ENCODE measurements at places on chromosomes 6 and 20. TPM values are rescaled to one million over a fixed set of nuclear protein-coding genes. Genes with fewer than 3 reads are reported as not detected.

GRCh38 chr6:28979679-28980078 is 25.4 kb downstream of the ZNF311 start:
- peaks cover 7% of the 10 kb centered on the region for H3K27me3 ChIP-seq
- no peak for DNase-seq
- peaks cover 12% of the 10 kb centered on the region for H3K4me1 ChIP-seq
- H3K4me3 ChIP-seq: no peak overlapping the region
- H3K27ac ChIP-seq: no peak overlapping the region

DNA sequence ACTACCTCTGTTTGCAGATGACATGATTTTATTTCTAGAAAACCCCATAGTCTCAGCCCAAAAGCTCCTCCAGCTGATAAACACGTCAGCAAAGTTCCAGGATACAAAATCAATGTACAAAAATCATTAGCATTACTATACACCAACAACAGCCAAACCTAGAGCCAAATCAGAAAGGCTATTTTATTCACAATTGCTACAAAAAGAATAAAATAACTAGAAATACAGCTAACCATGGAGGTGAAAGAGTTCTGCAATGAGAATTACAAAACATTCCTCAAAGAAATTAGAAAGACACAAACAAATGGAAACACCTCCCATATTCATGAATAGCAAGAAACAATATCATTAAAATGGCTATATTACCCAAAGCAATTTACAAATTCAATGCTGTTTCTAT is 65.6 kb upstream of the HTR1E start:
- no peak for DNase-seq
- H3K27ac ChIP-seq: no peak overlapping the region
- no peaks in the 10 kb centered on the region for H3K4me1 ChIP-seq
- H3K4me3 ChIP-seq: no peak overlapping the region
- H3K27me3 ChIP-seq: no peaks in the 10 kb centered on the region

The AKIRIN2 gene
- 13.0 TPM for total RNA-seq

GRCh38 chr6:154885214-154885613 is 109.9 kb upstream of the TIAM2 start:
- no peak overlapping the region for H3K4me3 ChIP-seq
- peaks cover 5% of the 10 kb centered on the region for H3K36me3 ChIP-seq
- no peaks in the 10 kb centered on the region for H3K27me3 ChIP-seq
- H3K4me1 ChIP-seq: peaks cover 13% of the 10 kb centered on the region
- no peak overlapping the region for H3K27ac ChIP-seq

The INSM1 gene
- 0.04 TPM for total RNA-seq

DNA sequence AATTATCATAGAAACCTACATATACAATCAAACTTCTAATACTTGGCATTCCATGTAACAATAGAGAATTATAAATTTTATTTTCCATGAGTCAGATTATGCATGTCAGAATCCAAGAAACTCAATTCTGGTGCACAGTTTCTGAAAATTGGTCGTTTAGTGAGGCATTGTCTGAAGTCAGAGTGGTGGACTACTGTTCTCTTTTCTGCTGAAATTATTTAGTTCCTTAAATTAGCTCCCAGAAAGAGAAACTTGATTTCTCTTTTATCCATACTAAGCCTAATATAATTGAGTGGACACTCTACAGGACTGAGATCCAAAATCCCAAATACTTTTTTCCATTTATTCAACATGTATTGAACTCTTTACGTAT is 265.5 kb downstream of the ALDH8A1 start:
- H3K4me1 ChIP-seq: no peaks in the 10 kb centered on the region
- no peak for DNase-seq
- no peaks in the 10 kb centered on the region for H3K27me3 ChIP-seq
- no peak overlapping the region for H3K4me3 ChIP-seq
- no peaks in the 10 kb centered on the region for H3K36me3 ChIP-seq

DNA sequence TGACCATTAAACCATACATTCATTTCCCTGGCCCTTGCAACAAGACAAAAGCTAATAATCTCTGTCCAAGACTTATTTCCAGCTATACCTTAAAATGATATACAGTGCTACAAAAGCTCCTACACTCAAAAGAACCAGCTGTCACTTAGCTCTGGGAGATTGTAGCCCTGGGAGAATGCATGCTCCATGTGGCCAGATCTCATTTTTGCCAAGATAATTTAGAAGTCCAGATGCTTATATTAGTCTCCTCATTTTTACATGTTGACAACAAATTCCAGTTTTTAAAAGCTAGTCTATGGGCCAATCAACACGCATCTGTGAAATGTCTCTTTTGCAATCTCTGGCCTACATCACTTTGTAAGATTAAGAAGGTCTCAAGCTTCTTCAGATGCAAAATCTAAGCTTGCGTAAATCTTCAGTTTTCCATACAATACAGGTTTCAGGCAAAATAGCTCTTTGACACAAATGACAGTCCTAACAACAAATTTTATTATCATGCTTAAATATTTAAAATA is 27.1 kb downstream of the TASP1 start:
- peak; percentile 68 for DNase-seq
- no peaks in the 10 kb centered on the region for H3K36me3 ChIP-seq

- no peak overlapping the region for H3K27ac ChIP-seq
- H3K4me1 ChIP-seq: peaks cover 15% of the 10 kb centered on the region
- H3K36me3 ChIP-seq: no peaks in the 10 kb centered on the region
Observed at GRCh38 chr20:54083459-54083858, 13.1 kb upstream of the BCAS1 start.

- no peak overlapping the region for H3K27ac ChIP-seq
- no peaks in the 10 kb centered on the region for H3K27me3 ChIP-seq
- H3K36me3 ChIP-seq: no peaks in the 10 kb centered on the region
- no peak overlapping the region for H3K4me3 ChIP-seq
- no peaks in the 10 kb centered on the region for H3K4me1 ChIP-seq
- DNase-seq: no peak
Observed at GRCh38 chr6:20687494-20687893, 153.2 kb downstream of the CDKAL1 start.

DNA sequence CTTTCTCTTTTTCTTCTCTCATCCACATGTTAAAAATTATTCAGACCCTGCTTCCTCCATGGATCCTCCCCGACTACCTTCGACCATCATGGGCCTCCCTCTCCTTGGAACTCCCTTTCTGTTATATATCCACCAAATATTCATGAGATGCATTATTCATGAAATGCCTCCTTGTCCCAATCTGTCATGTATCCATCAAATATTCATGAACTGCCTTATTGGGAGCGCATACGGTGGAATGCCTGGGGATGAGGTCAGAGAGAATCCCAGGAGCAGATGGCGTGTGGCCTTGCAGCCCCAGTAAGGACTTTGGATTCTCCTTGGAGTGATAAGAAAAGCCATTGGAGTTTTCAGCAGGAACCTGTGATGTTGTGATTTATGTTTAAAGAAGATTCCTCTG is 97.0 kb downstream of the NRN1 start:
- H3K27me3 ChIP-seq: no peaks in the 10 kb centered on the region
- H3K27ac ChIP-seq: no peak overlapping the region
- H3K36me3 ChIP-seq: no peaks in the 10 kb centered on the region
- no peak overlapping the region for H3K4me3 ChIP-seq
- no peak for DNase-seq

- H3K4me3 ChIP-seq: no peak overlapping the region
- no peak overlapping the region for H3K27ac ChIP-seq
- no peaks in the 10 kb centered on the region for H3K27me3 ChIP-seq
- no peak for DNase-seq
- no peaks in the 10 kb centered on the region for H3K4me1 ChIP-seq
Observed at GRCh38 chr6:155595284-155595683, 139.6 kb upstream of the NOX3 start.

- H3K27me3 ChIP-seq: peaks cover 16% of the 10 kb centered on the region
- H3K36me3 ChIP-seq: no peaks in the 10 kb centered on the region
- no peak overlapping the region for H3K4me3 ChIP-seq
- no peak overlapping the region for H3K27ac ChIP-seq
Observed at GRCh38 chr6:42103216-42103615, 39.2 kb downstream of the C6orf132 start.

DNA sequence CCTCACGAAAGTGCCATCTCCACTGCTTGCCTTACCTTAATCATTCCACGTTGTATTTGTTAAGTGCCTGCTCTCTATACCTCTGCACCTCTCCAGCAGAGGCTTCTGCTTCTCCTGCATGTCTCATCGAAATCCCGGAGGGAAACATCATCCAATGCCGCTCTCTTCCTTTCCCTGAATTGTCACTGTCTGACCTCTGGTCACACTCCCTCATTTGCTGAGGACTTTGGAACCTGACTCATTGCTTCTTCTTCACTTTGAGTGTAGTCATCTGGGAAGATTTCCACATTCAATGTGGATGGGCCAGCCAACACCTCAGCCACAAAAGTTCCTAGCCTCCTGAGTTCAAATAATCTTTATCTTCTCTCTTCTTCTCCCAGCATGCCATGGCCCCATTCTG is 78.9 kb upstream of the BEND6 start:
- no peak for DNase-seq
- H3K4me3 ChIP-seq: no peak overlapping the region
- no peak overlapping the region for H3K27ac ChIP-seq
- no peaks in the 10 kb centered on the region for H3K36me3 ChIP-seq
- H3K4me1 ChIP-seq: no peaks in the 10 kb centered on the region

The FNDC11 gene
- 0.09 TPM for total RNA-seq

DNA sequence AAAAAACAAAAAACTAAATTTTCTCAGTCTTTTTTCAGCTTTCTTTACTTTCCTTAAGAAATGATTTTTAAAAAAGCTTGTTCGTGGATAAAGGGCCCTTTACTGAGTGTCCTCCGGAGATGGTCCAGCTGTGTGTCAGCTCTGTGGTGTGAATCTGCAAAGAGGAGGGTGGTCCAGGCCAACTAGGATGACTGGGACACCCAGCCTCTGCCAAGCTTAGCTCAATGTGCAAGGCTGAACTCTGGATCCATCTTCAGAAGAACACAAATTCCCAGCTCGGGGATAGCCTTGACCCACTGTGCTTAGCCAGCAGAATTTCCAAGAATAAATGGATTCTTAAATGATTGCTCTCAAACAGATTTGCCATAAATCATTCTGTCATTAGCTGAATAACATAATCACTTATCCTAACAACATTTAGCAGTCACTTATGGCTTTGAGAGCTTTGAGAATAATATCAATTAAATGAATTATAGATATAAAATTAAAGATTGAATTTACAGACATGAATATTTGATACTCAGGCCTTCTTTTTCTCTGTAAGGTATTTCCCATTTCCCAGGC is 14.2 kb upstream of the CALHM5 start:
- H3K4me3 ChIP-seq: no peak overlapping the region
- no peaks in the 10 kb centered on the region for H3K4me1 ChIP-seq
- no peaks in the 10 kb centered on the region for H3K27me3 ChIP-seq
- no peaks in the 10 kb centered on the region for H3K36me3 ChIP-seq
- H3K27ac ChIP-seq: no peak overlapping the region

Measured in muscle of leg (tissue), 16 donors.